ENCODE measurements at places on chromosomes 12 and 14.
A peak's percentile ranks its signal among the peaks of the same experiment; 100 is the strongest.

- no peak for DNase-seq
Observed at GRCh38 chr12:68013181-68013580, 23.9 kb downstream of the IFNG-AS1 start.

DNA sequence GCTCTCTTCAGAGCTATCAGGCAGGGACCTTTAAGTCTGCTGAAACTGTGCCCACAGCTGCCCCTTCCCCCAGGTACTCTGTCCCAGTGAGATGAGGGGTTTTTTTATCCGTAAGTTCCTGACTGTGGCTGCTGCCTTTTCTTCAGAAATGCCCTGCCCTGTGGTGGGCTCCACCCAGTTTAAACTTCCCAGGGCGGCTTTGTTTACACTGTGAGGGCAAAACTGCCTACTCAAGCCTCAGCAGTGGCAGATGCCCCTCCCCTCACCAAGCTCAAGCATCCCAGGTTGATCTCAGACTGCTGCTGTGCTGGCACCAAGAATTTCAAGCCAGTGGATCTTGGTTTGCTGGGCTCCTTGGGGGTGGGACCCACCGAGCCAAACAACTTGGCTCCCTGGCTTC lies 46.9 kb upstream of the SLC16A7 start:
- no peak for DNase-seq

- no peak for DNase-seq
Observed at GRCh38 chr12:53062011-53062961, 12.4 kb downstream of the TNS2 start.

DNA sequence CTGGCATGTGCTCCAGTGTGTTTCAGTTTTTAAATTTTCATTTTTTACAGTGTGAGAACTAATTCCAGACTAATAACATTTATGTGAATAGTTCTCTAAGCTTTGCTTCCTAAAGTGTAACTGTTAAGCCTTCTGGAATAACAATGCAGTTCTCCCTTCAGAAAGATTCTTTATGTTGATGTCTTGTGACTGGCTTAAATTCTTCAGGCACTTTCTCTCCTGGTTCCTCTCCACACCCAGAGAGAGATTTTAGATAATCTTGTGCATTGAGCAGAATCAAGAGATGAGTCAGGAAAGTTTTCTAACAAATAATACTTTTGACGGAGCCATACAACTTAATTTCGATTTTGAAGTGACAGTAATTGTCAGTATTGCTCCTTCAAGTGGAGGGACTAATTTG lies 118.5 kb downstream of the RAD51B start:
- DNase-seq = no peak

DNA sequence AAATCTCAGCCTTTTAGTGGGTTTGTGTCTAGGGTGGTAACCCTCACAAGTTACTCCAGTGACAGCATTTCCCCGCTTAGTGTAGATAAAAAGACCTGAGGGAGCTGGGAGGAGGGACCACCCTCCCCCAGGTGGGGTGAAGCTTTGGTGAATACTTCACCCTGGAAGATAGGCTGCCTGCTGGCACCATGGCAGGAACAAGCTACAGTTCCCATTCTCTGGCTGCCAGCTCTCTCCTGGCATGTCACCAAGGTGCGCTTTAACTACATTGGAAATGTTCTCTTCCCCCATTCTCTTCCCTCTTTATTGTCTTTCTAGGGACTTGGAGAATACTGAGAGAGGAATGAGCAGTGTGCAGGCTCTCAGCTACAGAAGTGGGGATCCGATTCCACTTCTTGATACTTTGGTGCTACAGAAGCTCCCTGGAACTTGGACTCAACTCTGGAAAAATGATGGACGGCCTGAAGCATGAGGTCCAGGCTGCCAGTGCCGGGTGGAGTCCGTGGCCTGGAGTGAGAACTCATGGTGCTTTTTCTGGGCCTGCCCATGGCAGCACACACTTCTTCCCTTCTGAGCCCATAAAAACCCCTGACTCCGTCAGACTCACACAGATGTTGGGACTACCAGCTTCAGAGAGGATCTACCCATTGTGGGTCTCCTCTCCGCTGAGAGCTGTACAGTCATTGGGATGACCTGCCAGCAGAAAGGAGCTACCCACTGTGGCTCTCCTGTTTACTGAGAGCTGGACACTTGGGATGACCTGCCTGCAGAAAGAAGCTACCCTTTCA lies 198.0 kb downstream of the ADGRD1 start:
- DNase-seq = no peak

DNA sequence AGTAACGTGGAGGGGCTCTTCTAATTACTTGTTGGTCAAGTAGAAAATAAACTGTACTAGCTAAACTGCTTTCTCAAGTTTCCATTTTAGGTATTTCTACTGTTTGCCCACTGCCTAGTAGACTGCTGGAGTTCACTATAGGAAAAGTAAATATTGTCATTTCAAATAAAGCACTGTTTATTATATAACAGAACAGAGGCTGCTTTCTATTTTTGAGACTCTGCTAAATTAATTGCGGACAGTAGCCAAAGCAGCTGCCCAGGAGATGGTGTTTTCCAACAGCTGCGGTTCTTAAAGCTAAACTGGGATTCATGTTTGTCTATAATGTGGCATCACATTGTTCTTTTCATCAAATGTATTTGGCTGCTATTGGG lies 15.9 kb upstream of the SIX1 start:
- no peak for DNase-seq

- DNase-seq = no peak
Observed at GRCh38 chr12:12016284-12017100, 54.2 kb upstream of the BCL2L14 start.

DNA sequence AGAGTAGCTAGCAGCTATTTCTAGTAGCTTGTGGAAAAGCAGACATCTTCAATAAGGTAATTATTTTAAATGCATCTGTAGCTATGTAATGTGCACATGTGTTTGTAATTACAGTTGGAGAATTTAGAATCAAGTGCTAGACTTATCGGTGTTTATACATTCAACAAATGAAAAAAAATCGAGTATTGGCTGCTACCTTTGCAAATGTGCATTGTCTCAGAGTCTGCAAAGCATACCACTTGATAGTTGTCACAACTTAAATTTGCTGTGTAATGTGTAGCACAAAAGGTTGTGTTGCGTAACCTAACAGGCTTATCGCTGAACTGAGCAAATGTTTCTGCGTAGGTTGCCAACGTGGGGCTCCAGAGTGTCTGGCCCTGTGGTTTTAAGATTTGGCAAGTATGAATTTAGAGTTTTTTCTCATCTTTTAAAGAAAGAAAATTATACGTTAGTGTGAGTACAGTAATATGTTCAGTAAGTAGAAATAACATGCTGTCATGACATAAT lies 44.3 kb downstream of the TMTC2 start:
- no peak for DNase-seq

GRCh38 chr14:96255501-96256366 lies at the start of gene BDKRB1:
TSS of gene BDKRB1 (plus strand) at chr14:96256210. CDS start at chr14:96263683, 7,473 bp downstream.
- no peak for DNase-seq

- DNase-seq = no peak
Observed at GRCh38 chr12:121424624-121424975, 24.7 kb downstream of the RNF34 start.

- no peak for DNase-seq
Observed at GRCh38 chr12:118188690-118189371, 52.9 kb downstream of the PEBP1 start.

DNA sequence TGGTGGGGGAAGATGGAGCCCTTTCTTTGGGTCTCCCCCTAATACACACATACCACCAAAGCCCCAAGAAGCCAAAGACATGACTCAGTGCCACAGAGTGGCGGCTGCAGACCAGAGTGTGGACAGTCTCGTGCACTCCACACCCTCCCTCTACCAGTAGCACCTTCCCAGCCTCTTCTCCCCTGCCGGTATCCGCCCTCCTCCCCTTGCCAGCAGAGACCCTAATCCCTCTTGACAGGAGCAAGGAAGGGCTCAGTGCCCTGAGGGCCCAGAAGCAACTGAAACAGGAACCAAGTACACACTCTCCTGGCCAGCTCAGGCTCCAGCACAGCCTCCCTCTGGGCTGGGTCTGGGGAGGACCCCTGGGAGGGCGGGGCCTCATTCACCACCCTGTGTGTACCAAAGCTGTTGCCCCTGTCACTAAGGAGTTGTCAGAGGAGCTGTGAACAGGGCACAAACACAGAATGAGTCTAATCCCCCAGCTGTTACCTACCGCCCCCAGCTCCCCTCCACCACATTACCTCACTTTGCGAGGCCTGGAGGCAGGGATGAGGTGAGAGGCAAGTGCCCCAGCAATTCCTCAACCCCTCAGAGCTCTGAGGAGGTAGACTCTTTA lies 8.2 kb downstream of the SPRYD3 start:
- DNase-seq = no peak

DNA sequence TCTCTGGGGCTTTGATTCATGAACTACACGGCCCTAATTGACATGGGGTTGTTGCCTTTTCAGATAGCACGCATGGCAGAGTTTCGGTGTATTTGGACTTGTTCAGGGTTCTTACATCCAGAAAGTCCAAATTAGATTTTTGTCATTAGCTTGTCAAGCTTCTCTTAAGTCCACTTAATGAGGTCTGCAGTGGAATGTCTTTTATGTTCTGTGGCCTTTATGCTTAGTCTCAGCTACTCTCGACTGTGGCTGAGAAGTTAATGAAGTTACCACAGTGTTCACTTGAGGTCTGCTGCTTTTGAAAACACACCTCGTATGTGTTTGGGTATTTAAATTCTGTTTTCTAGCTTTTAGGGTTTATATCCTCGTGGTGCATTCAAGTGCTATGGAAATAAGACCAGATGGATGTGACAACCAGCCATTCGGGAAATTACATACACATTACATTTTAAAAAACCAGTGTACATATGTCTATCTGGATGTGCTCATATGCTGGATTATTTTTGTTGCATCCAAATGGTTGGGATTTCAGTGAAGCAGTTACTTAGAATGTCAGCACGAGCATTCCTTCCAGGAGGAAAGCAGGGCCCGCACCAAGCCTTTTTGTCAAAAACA lies 80.2 kb downstream of the RMST start:
- DNase-seq = no peak

- no peak for DNase-seq
Observed at GRCh38 chr12:41683023-41683422, 461.7 kb downstream of the GXYLT1 start.

DNA sequence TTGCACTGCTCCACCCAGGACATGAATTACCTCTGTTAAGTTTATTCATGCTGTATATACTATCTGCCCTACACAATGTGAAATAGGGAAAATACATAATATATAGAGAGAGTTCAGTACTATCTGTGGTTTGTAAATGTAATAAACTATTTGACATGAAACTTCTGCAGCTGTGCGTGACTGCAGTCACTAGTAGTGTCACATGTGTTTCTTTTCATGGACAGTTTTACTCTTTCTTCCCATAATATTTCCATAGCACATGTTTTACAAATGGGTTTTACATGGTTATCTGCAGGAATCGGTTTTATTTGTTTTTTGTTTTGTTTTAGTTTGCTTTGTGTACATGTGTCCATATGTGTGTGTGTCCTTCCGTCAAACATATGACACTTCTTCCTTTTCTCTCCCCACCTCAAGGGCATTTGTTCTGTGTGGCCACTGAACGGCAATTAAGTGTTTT lies 1644.1 kb upstream of the FLRT2 start:
- DNase-seq = no peak

- DNase-seq = no peak
Observed at GRCh38 chr14:102870994-102871831, 51.2 kb upstream of the AMN start.

DNA sequence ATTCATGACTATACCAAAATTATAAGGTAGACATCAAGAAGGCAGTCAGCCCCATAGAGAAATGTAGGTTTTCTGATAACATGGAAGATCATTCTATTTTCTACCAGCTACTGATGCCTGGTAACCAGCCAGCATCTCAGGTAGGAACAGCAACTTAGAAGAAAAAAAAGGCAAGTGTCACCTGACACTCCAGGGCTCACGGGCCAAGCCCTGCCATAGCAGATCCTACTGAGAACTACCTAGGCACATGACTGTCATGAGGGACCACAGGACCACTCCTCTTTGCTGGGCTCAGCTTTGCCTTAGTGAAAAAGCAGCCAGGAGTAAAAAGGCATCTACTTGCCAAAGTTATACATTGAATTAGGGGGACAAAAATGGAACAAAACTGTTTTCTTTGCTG lies 33.4 kb downstream of the CORO1C start:
- DNase-seq = no peak

DNA sequence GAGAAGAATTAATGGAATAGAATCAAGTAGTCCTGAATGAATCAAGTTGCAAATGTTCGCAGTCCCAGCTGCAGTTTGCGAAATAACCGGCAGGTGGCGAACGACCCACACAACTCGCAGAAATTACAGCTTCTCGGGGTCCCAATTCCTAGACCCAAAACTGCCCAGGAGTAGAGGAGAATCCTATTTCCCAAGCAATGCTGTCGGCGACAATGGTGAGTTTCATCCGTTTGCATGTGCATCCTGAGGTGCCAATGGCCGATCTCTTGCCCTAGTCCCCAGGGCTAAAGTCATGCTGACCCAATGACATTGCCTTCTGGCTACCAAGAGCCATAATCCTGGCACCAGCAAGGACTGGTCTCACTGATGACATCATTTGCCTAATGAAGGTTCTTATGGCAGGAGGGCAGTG lies 8.5 kb upstream of the ASCL1 start:
- peak; percentile 29 for DNase-seq

GRCh38 chr12:75011120-75011519 lies 198.5 kb downstream of the KCNC2 start:
- no peak for DNase-seq

- no peak for DNase-seq
Observed at GRCh38 chr12:130711756-130712155, 4.3 kb downstream of the RIMBP2 start.

- DNase-seq = no peak
Observed at GRCh38 chr12:113601656-113602263, 130.1 kb upstream of the LHX5 start.

- no peak for DNase-seq
Observed at GRCh38 chr14:104228221-104228620, 89.8 kb downstream of the KIF26A start.

DNA sequence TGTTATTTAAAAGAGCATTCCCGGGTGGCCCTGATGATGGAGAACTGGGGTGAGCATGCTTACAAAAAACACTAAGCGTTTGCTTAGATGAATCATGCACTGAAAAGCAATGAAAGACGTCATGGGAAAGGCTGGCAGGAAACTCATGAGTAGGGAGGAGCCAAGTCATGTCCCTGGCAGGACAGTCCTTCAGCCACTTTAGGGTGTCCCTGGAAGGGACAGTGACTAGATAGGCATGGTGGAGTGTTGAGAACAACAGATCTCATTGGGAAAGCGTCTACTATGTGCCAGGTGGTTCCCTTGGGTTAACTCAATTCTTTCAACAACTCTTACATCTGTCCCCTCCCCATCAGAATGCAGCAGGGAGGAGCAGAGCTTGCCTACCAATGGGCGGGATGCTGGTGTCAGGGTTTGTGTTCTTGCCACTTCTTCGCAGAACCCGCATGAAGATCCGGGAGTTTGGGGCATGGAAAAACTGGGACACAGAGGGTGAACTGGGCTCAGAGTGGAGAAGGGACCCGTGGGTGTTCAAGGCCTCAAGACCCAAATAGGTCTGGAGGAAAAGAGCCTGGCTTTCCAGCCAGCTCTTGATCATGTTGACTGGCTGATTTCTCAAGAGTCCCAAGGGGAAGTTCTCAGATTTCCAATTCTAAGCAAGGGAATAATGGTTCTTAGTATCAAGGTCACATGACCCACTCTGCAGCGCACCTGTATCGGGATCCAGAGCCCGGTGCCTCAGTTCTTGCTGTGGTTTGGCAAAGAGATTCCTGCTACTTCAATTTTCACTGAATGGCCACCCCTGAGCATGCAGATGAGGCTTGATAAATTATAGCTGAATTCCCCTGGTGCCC lies 653.9 kb upstream of the TBX3 start:
- DNase-seq = no peak

- DNase-seq = no peak
Observed at GRCh38 chr14:68308726-68309520, 483.9 kb downstream of the ZFP36L1 start.

Measured in stimulated activated CD4-positive, alpha-beta T cell treated with anti-CD3 and anti-CD28 coated beads, Interleukin-1b, Interleukin-23, amount 100 ng/mL, for 4 hours (primary cell).